Fibroblast of skin of left biceps (primary cell): ENCODE measurements at places on chromosomes 7 and 10.

GRCh38 chr7:155380976-155381851 lies 76.7 kb upstream of the EN2 start:
- no peak for DNase-seq

DNA sequence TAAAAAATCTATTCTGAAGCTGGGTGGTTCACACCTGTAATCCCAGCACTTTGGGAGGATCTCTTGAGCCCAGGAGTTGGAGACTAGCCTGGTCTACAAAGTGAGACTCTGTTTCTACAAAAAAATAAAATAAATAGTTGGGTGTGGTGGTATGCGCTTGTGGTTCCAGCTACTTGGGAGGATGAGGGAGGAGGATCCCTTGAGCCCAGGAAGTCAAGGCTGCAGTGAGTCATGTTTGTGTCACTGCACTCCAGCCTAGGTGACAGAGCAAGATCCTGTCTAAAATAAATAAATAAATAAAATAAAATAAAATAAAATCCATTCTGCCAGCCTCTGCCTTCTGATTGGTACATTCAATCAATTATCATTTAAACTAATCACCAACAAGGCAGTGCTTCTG lies 17.5 kb downstream of the ZNF33A start:
- DNase-seq: no peak

- peak; percentile 60 for DNase-seq
Measured at GRCh38 chr7:69373171-69374043, 224.9 kb upstream of the AUTS2 start.

DNA sequence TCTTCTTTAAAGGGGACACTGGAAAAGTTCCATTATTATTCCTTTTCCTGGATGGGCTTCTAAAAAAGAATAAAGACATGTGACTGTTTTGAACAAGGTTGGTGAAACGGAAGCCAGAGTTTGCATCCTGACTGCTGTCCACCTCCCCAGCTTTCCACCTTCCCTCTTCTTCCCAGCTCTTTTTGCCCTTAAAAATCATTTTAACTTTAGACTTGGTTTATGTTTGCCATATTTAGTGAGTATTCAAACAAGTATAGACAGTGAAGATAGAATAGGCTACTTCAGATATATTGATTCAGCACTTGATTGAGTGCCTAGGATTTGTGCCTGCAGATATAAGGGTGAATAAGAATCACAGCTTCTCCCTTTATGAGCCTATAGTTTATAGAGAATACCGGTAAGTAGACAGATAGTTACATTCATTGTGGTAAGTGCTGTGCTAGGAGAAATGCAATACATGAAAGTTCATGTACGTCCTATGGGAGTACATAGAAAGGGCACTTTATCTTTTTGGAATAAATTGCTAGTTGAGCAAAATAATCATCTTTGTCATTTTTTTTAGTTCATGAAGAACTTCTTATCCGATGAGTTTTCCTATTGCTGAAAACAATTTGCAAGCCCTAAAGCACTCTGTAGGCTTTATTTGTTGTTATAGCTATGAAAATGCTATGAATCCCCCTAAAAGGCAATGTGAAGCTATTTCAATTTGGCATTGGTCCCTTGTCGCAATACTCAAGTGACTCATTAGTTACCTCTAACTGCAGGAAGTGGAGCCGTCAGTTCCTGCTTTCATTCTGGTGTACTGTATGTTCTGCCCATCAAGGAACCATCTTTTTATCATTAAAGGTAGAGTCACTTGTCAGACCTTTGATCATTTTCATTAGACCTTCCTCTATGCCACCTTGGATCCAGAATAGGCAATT lies 57.2 kb upstream of the STRIP2 start:
- peak; percentile 18 for DNase-seq

- DNase-seq: no peak
Measured at GRCh38 chr7:35905555-35905954, 104.7 kb downstream of the SEPTIN7 start.

GRCh38 chr10:110078317-110078716 lies 70.5 kb downstream of the ADD3 start:
- no peak for DNase-seq

DNA sequence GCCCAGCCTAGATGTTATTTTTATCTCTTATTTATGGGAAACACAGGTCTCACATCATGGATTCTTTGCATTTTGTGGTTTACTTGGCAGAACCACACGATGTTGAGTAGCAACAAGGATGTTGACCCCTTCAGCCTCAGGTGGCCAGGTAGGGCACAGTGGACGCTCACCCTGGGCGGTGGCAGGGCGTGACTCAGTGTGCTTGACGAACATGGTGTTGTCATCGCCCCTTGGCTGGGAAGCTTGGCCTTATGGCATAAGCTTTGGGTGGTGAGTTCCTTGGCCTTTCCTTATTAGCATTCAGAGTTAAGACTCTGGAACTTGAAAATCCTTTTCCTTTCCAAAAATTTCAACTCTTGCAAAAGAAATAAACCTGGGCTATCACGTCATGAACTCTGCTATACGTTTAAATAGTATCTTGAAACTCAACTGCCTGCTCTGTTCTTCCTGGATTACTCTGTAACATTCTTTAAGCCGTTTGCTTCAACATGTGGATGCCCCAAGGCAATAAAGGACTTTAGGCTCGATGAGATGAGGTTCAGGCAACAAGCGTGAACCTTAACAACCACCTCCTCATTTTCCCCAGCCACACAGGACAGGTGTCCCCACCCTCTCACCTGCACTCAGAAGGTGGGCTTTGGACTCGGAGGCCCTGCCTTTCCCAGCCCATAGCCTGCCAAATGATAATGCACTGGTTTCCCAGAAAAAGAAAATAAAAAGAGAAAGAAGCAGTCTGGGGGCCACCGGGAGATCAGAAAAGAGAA lies 22.5 kb upstream of the ECHDC3 start:
- DNase-seq: no peak

GRCh38 chr10:90274721-90275468 lies 573.5 kb downstream of the KIF20B start:
- no peak for DNase-seq

DNA sequence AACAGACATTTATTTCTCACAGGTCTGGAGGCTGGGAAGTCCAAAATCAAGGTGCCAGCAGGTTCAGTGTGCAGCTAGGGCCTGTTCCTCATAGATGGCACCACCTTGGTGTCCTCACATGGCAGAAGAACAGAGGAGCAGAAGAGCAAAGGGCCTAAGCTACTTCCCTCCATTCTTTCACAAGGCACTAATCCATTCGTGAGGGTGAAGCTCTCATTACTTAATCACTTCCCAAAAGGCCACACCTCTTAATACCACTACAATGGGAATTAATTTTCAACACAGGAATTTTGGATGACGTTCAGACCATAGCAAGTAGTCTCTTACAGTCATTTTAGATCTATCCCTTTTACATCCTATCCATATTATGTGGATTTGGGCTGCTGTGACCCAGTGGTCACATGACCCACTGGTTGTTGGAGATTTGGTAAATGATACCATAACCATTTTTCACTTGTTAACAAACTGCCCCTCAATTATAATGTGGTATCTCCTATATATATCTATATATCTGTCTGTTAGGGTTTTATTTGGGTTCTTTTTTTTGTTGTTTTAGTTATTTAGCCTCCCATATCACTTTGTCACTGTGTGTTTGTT lies 63.4 kb downstream of the BBS9 start:
- DNase-seq: no peak

DNA sequence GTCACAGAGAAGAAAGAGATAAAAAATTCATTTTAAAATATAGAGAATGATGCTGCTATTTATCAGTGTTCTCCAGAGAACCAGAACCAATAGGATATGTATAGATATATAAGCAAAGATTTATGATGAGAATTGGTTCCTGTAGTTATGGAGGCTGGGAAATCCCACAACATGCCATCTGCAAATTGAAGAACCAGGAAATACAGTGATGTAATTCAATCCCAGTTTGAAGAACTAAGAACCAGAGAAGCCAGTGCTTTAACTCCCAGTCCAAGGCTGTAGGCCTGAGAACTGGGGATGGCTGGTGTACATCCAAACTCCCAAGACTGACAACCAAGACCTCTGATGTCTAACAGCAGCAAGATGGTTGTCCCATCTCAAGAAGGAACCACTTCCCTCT lies 192.9 kb upstream of the PLXDC2 start:
- DNase-seq: no peak

DNA sequence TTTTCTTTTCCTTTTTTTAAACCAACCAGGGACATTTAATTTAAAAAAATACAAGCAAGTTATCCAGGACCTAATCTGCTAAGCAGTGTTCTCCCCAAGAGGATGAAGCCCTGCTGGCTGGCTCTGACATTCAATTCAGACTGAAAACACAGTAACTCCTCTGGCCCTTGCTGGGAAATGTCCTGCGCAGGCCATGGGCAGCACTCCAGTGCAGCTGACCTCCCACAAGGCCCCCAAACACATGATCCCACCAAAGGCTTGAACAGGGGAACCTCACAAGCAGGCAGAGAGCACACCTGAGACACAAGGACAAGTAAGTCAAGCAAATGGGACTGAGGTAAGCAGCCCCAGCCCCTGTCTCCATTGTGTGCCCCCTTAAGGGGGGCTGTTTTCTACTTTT lies 56.9 kb upstream of the FHIP2A start:
- no peak for DNase-seq

DNA sequence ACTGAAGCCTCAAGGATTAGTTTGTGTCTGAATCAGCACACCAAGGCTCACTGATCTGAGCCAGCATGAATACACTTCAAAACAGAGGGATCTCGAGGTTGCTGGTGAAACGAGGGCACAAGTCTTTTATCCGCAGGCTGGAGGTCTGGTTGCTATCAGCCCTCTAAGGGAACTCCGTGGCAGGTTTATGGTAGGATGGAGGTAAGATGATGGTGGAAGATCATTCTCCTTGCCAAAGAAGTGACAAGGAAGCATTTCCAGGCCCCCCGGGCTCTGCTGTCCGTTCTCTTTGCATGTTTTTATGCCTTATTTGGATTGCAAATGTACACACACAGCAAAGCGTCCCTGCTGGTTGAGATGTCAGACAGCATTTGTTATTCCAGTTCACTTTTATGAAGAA lies 268.3 kb downstream of the ARHGAP12 start:
- DNase-seq: no peak

GRCh38 chr7:14195871-14196270 lies 206.4 kb upstream of the ETV1 start:
- no peak for DNase-seq

DNA sequence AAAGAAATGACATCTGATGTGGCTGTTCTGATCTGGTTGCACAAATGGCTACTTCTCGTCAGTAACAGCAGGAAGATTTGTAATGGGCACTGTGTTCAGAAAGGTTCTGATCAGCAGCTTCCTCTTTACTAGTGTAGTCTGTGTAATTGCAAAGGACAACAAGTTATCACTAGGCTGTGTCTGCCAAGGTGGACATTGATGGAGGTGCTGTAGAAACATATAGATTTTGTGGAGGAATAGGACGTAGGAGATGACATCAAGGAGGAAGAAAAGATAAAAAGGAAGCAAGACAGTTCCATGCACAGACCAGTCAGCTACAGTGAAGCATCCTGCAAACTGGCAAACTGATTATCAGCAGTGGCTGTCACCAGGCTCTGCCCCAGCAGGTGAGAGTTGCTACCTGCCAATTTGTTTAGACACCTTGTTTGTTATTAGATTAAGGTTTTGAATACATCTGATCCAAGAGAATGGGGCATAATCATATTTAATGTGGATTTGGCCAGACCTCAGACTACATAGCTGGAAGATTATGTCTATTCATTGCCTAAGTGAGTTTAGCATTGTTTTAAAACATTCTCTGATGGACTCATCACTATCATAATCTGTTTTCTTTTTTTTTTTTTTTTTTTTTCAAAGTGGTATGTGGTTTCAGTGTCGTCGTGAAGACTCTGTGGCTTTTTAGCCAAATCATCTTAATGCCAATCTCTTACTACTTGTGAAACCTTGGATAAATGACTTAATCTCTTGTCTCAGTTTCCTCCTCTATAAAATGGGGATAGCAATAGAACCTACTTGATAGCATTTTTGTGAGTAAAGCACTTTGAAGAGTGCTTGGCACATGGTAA lies 417.9 kb upstream of the LRGUK start:
- no peak for DNase-seq

- DNase-seq: no peak
Measured at GRCh38 chr10:76001019-76001418, 569.6 kb downstream of the LRMDA start.

- DNase-seq: no peak
Measured at GRCh38 chr7:119341822-119342221, 931.2 kb upstream of the KCND2 start.

- no peak for DNase-seq
Measured at GRCh38 chr7:68770649-68771048, 827.6 kb upstream of the AUTS2 start.
